ENCODE measurements at places on chromosomes 7 and 10.

DNA sequence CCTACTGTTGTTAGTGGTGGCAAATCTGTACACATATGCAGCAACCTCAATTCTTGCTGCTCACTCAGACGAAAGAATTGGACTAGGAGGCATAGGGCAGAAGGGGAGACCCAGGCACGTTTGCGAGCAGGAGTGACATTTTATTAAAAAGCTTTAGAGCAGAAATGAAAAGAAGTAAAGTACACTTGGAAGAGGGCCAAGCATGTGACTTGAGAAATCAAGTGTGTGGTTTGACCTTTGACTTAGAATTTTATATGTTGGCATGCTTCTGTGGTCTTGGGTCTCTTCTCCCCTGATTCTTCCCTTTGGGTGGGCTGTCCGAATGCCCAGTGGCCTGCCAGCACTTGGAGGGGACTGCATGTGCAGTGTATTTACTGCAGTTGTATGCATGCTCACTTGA is 205.5 kb upstream of the SEMA3D start:
- no peak for DNase-seq

- no peak for DNase-seq
Measured at GRCh38 chr10:130193493-130194193, 57.5 kb downstream of the GLRX3 start.

DNA sequence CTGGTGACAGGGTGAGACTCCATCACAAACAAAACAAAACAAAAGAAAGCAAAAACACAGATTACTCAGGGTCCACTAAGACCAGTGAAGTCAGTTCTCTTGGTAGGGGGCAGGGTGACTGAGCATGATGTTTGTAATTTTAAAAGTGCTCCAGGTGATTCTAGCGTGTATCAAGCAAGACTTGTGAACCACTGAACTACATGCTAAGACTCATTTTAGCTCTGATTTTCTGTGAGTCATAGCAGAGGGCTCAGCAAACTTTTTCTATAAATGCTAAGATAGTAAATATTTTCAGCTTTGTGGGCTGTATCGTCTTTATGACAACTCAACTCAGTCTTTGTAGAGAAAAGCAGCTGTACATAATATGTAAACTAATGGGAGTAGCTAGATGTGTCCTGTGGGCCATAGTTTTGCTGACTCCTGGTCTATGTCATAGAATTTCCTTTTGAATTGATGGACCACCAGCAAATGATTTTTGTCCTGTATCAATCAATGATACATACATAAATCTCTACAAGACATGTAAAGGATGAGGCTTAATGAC is 141.3 kb downstream of the CFTR start:
- DNase-seq, result no peak

- no peak for DNase-seq
Measured at GRCh38 chr10:23196915-23197314, 4.8 kb downstream of the PTF1A start.

DNA sequence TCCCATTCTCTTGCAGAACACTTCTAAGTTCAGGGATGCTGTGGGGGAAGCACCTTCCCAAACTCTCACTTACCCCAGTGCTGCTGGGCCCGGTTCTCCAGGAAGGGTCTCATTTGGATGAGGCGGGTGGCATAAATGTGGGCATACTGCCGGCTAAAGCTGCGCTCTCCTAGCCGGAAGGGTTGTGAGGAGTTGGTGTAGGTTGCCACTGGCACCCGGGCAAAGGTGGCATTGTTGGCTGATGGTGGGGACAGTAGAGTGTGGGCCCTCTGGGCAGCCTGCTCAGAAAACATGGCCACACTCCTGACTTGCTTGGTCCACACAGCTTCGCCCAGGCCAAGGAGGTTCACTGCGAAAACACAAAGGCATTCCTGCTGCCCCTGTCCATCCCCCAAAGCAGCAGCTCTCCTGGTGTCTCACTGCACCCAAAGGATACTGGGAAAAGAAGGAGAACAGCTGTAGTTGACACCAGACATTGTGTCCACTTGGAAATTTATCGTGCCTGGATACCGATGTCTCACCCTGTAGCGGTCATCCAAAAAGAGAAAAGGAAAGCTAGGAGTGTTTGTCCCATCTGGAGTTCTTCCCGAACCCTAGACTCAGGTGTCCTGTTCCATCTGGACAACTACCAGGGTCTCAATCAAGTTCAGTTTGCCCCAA is 1.5 kb downstream of the POLD2 start:
- no peak for DNase-seq

- DNase-seq, result no peak
Measured at GRCh38 chr7:40306596-40306995, 171.8 kb downstream of the SUGCT start.

GRCh38 chr7:112254156-112254555 is 47.7 kb downstream of the ZNF277 start:
- DNase-seq, result no peak

DNA sequence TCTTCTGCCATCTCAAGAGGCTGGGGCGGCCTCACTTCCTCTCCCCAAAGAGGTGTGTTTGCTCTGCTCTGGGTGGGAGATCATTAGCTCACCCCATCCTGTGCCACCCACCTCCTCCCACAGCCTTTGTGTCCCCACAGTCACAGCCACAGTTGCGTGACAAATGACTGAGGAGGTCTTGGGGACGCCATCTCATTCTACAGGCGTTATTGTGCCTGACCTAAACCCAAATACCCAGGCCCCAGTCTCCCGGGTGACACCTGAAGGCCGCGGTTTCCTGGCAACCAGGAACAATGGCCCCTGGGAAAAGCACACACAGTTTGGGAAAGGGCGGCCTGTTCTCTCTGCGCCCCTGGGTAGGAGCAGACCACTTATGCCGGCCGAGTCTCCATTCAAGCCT is 51.6 kb downstream of the SLIT1 start:
- no peak for DNase-seq

- no peak for DNase-seq
Measured at GRCh38 chr7:100567751-100568175, 5.9 kb downstream of the SAP25 start.

GRCh38 chr7:1845536-1846311 is 175.6 kb downstream of the ELFN1 start:
- DNase-seq, result no peak

GRCh38 chr10:82294874-82295378 is 419.9 kb downstream of the NRG3 start:
- DNase-seq, result no peak

DNA sequence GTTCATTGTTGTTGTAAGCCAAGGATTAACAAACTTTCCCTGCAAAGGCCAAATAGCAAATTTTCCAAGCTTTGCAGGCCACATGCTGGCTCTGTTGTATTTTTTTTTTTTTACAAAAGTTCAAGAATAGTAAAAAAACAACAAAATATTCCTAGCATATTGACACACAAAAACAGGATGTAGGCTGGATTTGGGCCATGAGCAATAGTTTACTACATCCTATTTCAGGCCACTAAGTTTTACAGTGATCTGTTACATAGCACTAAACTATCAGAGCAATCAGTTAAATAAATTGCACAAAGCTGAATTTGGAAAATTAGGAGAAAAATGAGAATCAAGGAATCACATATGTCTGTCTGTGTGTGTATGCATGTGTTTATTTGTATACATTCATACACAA is 491.8 kb upstream of the GHITM start:
- DNase-seq, result no peak

- DNase-seq, result no peak
Measured at GRCh38 chr7:50607524-50608125, 42.4 kb upstream of the DDC start.

DNA sequence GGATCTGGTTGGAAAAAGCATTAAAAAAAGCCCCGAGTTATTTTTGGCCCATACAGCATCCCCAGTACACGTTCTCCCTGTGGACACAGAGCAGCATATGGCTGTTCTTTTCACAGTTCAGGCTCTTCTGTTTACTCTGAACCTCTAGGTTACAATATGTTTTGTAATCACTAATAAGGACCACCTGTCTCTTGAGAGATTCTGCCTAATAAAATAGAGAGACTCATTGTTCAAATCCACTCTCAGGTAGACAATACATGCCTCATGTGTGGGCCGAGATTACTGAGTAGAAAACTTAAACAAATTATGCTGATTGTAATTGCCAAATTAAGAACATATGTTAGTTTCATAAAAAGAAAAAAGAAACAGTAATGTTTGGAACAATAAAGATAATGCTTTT is 647.7 kb downstream of the GRM8 start:
- DNase-seq, result no peak

DNA sequence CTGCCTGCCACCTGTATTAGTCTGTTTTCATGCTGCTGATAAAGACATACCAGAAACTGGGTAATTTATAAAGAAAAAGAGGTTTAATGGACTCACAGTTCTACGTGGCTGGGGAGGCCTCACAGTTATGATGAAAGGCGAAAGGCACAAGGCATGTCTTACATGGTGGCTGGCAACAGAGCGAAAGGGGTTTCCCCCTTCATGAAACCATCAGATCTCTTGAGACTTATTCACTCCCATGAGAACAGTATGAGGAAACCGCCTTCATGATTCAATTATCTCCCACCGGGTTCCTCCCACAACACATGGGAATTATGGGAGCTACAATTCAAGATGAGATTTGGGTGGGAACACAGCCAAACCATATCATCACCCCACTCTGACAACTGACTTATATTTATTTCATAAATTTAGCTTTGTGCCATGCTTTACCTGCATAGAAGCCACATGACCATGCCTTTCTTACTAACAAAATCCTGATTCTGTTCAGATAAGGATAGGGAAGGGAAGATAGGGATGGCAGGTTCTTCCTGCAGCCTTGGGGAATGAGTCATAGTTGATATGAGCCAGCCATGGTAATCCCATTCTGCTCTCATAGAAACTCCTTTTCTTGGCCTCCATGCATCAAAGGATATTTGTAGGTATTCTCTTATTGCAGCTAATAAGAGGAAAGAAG is 191.3 kb upstream of the AGK start:
- DNase-seq, result no peak

DNA sequence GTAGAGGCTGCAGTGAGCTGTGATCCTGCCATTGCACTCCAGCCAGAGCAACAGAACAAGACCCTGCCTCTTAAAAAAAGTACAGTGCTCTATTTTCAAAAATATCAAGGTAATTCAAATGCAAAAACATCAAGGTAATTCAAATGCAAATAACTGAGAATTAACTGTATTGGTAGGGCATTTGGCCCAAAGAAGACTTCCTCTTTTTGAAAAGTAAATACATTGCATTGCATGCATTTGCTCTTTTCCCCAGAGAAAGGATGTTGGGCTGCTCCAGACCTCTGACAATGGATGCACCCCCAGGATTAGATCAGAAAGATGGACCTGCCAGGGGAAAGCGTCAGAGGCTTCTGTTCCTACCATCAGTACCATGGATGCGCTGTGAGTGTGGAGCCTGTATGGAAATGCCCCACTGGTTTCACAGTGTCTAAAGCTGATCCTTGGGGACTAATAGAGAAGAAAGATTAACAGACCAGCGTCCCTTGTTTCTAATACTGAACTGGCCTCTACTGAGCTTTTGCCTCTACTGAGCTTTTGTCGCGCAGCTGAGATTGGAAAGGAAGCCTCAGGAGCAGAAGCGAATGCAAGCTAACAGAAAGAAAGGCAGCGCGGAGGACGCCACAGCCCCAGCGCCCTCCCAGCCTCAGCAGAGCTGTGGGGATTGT is 93.5 kb upstream of the LYZL2 start:
- no peak for DNase-seq

- no peak for DNase-seq
Measured at GRCh38 chr7:92723205-92723604, 113.2 kb downstream of the CDK6 start.

GRCh38 chr7:69610374-69611084 is 12.3 kb downstream of the AUTS2 start:
- DNase-seq, result no peak

- DNase-seq, result no peak
Measured at GRCh38 chr10:47253030-47253637, 46.9 kb upstream of the GDF10 start.

GRCh38 chr10:77680811-77681210 is 43.2 kb upstream of the KCNMA1 start:
- no peak for DNase-seq

GRCh38 chr7:46165276-46165675 is 244.2 kb upstream of the IGFBP3 start:
- no peak for DNase-seq

DNA sequence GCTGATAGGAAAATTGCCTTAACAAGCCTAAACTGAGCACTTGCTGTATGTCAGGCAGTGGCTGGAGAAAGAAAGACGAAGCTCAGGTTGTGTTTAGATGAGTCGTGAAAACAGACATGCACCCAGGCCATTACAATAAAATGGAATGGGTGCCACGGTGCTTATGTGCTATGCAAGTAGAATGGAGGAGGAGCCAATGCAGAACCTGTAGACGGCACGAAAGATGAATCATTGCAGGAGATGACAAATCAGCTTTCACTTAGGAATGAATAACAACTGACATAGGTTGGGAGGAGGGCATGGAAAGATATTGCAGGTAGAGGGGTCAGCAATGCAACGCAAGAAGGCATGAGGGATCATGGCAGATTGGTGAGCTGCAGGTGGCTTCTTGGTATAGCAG is 61.2 kb upstream of the ARHGAP21 start:
- no peak for DNase-seq

- DNase-seq, result no peak
Measured at GRCh38 chr10:64486901-64487300, 965.7 kb downstream of the REEP3 start.

GRCh38 chr10:79125092-79125491 is 56.3 kb downstream of the ZMIZ1 start:
- DNase-seq, result no peak

DNA sequence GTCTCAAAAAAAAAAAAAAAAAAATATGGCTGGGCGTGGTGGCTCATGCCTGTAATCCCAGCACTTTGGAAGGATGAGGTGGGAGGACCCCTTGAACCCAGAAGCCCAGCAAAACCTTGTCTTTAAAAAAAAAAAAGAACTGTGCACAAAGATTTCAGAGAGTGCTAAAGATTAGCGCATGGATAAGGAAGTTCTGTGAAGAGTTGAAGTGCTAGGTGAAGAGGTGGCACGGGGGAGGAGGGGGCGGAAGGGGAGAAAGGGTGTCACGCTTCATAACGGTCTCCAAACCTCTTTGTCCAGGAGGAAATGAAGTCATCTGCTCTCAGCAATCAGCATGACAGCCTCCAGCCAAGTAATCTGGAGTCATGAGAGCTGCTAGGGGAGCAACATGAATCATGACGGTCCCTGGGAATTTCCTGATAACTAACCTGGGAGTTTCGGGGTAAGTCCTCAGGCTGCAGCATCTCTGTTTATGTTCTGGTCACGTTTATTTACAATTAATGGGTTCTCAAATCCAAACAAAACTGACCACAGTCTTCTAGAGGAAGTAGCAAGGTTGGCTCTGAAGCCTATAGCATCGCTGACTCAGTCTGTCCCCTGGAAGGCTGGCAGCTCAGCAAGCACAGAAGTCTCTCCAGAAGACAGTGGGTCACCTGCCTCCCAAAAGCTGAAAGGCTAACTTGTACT is 1.9 kb upstream of the PLAU start:
- DNase-seq, result peak; percentile 43

DNA sequence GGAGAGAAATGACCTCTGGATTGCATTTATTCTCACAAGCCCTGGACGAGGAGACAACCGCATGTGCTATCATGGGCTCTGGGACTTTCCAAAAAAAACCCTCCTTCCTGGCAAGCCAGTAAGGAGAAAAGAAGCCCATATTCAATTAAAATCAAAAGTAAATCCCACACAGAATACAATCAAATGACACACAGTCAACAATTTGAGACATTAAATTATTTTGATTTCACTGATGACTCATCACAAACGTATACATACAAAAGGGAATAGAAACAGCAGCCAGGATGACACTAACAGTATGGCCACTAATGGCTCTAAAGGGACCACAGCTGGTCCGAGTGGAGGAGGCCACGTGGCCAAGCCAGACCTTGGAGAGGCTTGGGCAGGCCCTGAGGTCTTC is 24.9 kb downstream of the LRRC20 start:
- no peak for DNase-seq

- DNase-seq, result no peak
Measured at GRCh38 chr7:99313204-99313573, 12.5 kb upstream of the ARPC1A start.
